GM10248 (cell line): ENCODE measurements at places on chromosomes 4 and X.
A peak's percentile ranks its signal among the peaks of the same experiment; 100 is the strongest.

DNA sequence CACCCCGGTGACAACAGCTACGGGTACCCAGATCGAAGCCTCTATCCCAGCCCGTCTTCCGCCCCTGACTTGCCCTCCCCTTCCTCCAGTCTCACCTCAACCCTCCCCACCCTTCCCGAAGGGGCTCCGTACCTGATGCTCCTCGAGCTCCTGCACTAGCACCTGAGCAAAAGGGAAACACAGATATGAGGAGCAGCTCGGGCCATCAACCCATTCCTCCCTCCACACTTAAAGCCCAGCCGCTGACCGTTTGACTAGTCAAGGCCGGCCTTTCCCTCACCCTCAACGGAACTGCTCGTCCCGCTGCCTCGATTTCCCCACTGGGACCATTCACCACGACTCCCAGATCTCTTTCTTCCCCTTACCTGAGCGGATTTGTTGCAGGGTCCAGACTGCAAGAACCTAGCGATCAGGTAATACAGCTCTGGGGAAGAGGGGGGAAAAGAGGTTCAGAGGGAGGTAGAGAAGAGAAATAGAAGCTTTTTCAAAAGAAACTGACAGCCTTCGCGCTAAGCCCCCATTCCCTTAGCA lies 731 bp downstream of the BRWD3 start:
- DNase-seq: no peak

DNA sequence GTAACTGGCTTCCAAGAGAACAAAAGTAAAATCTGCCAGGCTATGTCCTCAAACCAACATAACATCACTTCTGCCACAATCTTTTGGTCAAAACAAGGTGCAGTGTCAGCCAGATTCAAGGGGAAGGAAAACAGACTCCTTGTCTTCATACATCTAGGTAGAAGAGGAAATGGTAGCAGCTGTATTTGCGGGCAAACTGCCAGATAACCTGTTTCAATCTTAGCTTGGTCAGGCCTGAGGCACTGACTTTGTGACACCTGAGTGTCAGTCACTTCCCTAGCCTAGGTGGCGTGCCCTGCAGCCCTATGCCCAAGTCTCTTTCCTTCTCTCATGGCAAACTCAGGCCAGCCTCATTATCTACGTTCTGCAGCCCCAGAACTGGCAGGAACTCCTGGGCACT lies 146.2 kb upstream of the JADE1 start:
- peak; percentile 40 for DNase-seq

GRCh38 chr4:130995988-130996387 lies 1900.0 kb downstream of the C4orf33 start:
- DNase-seq: no peak

DNA sequence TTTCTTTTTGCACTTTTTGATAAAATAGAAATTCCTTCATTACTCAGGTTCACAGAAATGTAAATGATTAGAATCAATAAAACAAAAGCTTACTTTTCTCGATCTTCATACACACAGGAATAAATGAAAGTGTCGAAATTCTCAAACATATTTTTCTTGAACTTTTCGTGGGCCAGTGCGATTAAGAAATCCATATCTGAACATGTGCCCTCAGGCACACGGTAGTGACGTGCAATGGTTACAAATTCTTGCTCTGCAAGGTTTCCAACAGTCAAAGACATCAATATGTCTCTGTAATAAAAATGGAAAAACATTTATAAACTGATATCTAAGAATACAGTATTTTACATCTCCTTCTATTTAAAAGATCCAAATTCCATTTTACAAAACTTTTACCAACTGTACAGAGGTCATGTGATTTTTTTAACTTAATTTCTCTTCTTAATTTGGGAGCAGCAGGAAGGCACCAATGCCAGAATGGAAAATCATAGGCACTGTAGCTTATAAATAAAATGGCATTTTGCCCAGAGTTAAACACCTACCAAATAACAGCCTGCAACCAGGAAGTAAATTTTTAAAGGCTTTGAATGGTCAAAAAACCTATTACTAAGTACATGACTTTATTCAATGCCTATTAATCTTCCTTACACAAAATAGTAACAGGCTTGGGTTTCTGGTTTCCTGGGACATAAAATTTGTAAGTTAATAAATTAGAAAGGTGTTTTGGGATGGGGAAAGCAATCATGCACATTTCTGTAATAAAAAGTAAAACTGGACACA lies 165.0 kb downstream of the EFHC2 start:
- no peak for DNase-seq

- DNase-seq: no peak
These were observed 3.4 kb upstream of the SPIN4 start for GRCh38 chrX:63354484-63354883.

DNA sequence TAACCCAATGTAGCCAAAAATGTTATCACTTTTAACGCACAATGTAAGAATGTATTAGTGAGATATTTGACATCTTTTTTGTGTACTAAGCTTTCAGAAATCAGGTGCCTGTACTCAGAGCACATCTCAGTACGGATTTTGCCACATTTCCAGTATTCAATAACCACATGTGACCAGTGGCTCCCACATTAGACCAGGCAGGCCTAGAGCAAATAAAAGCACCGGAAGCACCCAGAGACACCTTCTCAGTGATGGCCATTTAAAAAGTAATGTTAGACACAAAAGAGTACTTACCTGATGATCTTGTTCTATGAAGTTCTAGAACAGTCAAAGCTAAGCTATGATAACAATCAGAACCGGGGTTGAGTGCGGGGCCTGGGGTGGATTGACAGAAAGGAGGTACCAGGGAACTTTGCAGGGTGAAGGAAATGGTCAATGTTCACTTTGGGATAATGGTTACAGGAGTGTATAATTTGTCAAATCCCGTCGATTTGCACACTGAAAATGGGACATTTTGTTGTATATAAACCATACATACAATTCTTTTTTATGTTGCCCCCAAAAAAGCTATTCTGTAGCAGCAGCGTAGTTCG lies 1.2 kb downstream of the CTPS2 start:
- DNase-seq: peak; percentile 20

DNA sequence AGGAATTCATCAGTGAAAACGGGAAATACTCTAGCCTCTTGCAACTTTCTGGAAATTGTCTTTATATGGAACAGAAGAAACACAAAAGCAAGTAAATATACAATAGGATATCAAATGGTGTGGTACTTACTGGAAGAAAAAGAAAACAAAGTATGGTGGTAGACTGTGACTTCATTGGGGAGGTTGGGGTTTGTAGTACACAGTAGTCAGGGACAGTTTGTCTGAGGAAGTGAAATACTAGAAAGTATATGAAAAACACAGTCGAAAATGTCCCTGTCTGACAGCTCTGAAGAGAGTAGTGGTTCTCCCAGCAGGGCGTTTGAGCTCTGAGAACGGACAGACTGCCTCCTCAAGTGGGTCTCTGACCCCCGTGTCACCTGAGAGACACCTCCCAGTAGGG lies 390.0 kb upstream of the NWD2 start:
- DNase-seq: peak; percentile 13

DNA sequence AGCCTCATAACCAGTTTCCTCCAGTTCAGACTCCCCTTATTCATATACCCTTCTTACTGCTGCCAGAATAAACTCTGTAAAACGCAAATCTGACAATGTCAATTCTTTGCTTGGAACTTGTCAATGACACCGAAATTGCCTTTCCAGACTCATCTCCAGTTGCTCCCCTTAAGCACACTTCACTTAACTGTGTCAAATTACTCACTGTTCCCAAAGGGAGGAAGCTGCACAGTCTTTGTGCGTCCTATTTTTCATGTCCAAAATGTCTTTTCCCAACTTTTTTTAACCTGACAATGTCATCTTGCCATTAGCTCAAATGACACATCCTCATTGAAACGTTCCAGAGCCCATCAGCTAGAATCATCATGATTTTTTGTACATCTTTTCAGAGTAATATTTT lies 867.3 kb downstream of the RPA4 start:
- DNase-seq: no peak

GRCh38 chrX:100659431-100660137 lies 15.6 kb downstream of the SRPX2 start:
- DNase-seq: no peak

DNA sequence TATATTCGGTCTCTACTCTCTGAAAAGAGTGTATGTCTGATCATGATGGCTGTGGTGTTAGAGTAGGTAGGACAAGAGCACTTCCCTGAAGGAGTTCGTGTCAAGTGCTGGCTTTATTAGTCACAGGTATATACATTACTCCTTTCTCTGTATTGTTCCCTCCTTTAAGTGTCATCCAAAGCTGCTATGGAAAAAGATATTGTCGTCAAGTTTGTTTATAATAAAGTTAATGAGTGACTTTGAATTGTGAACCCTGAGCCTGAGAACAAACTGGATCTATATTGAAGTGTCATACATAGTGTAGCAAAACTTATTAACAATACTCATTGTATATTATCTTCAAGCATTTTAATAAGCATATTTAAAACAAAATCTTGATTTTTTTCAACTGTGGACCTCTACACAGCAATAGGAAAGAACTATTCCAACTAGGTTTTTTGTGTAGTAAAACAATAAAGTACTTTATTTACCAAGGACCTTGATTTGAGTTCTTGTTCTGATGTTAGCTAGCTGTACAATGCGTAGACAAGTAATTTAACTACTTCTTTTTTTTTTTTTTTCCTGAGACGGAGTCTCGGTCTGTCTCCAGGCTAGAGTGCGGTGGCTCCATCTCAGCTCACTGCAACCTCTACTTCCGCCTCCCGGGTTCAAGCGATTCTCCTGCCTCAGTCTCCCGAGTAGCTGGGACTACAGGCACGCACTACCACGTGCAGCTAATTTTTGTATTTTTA lies 177.7 kb downstream of the RAPGEF2 start:
- no peak for DNase-seq

- no peak for DNase-seq
These were observed 205.3 kb downstream of the TLL1 start for GRCh38 chr4:166078383-166078782.

- DNase-seq: no peak
These were observed 110.6 kb upstream of the LIMCH1 start for GRCh38 chr4:41427306-41427882.

GRCh38 chr4:94582517-94582916 lies 130.8 kb downstream of the PDLIM5 start:
- no peak for DNase-seq

GRCh38 chr4:187304133-187304532 lies 580.5 kb upstream of the FAT1 start:
- no peak for DNase-seq

DNA sequence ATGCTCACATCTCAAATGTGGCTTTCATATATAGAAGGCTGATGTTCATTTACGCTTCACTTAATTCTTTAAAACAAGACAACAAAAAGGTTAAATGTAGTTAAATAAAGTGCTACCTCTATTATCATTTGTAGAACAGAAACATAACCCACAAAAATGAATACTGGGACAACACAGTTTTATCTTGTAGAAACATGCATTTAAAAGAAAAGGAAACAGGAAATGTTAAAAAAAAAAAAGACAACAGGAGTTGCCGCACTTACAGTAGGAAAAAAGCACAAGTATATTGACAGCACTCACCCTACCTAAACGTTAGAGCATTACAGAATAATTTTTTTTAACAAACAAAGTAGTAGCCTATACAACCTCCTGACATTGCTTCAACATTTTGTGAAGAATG lies 4.8 kb downstream of the THOC2 start:
- DNase-seq: no peak

DNA sequence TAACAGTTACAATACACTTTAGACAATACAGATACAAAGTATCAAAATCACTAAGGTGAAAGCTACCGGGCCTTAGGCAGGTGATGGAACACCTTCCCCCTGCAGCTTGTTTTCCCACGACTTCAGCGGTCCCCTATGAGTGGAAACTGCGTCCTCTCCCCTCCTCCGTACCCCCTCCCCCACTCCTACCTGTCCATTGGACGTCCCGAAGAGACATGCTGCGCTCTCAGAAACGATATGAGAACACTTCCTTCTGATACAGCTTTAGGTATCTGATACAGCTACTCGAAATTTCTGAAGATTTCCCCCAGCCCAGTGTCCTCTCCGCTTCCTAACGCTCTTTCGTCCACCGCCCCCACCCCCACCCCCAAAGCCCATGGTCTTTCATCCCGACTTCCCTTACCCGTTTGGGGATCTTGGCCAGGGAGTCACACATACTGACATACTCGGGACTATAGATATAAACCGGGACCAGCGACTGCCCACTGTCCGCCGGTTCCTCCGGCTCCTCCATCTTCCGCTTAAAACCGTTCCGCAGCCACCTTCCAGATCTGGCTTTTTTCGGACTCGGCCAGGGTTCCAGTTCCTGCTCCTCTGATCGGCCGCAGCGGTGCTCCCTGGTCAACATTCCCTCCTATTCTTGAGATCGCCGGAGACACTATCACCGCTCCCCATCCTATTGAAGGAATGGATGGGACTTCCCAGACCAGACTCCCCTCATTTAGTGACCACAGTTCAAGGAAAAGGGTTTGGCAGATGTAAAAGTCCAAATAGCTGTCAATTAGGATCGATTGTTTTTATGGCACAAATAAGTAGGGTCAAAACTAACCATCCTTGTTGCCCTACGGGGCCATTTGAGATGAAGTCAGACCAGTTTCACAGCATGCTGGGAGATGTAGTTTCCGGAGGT lies at the start of gene HDAC8:
TSS of gene HDAC8 (minus strand) at position 596 of the 910 bp plus-strand sequence. CDS start at position 514, 82 bp downstream.
- peak; percentile 65 for DNase-seq

DNA sequence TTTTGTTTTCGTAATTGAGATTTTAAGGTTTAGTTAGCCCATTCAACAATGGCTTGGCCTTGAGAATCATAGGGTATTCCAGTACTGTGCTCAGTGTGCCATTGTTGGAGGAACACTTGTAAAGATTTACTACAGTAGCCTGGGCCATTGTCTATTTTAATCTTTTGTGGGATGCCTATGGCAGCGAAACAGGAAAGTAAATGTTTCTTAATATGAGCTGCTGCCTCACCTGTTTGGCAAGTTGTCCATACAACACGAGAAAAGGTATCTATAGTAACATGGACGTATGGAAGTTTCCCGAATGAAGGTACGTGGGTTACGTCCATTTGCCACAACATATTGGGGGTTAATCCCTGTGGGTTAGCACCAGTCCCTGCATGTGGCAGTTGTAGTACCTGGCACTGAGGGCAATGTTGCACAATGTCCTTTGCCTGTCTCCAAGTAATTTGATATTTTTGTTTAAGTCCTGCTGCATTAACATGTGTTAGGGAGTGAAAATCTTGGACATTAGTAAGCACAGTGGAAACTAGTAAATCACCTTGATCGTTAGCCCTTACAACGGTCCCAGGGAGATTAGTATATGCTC lies 38.6 kb upstream of the AADAT start:
- no peak for DNase-seq

DNA sequence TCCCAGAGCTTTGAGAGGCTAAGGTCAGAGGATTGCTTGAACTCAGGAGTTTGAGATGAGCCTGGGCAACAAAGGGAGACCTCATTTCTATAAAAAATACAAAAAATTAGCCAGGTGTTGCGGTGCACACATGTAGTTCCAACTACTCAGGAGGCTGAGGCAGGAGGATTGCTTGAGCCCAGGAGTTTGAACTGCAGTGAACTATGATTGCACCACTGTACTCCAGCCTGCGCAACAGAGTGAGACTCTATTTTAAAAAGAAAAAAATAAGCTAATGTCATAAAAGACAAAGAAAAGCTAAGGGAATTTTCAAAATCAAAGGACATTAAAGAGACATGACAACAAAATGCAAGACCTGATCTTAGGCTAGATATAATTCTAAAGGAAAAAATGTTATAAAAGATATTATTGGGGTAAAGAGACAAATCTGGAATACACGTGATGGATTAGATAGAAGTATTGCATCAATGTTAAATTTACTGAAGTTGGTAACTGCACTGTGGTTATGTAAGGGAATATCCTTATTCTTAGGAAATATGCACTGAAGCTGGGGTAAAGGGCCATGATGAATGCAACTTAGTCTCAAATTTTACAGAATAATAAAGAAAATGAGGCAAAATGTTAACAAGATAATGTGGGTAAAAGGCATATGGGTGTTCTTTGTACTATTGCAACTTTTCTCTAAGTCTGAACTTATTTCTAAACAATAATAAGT lies 75.2 kb downstream of the SPRY1 start:
- DNase-seq: no peak

GRCh38 chrX:115689931-115690330 lies 129.0 kb downstream of the PLS3 start:
- no peak for DNase-seq
